Spinal cord (tissue), 10 donors: ENCODE measurements at places on chromosomes 16 and 17.

DNA sequence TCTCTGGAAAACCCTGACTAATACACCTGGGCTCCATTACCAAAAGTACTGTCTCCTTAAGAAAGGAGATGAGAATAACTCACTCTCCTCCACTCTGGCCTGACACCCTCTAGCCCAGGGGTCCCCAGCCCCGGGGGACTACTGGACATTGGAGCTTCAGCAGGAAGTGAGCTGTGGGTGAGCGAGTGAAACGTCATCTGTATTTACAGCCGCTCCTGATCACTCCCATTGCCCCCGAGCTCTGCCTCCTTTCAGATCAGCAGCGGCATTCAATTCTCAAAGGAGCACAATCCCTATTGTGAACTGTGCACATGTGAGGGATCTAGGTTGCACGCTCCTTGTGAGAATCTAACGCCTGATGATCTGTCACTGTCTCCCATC, 126.3 kb upstream of the TNRC6C start:
- DNase-seq = no peak
- no peak overlapping the region for H3K4me3 ChIP-seq
- peaks cover 51% of the 10 kb centered on the region for H3K4me1 ChIP-seq
- H3K27me3 ChIP-seq = no peaks in the 10 kb centered on the region
- no peaks in the 10 kb centered on the region for H3K36me3 ChIP-seq

DNA sequence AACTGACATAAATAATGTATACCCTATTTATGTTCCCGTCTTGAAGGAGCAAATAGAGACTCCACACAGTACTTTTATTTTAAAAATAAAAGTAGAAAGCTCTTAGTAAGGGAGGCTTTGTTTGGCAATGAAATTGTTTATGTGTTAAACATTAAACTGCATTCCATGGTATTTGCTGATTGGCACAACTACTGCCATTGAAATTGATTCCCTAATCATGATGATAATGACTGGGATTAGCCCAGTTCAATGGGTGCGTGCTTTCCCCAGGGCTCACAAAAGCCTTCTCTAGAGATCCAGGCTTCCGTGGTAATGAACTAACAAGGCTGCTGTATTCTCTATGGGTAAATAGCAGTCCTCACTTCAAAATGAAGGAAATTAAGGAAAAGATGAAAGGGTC, 67.5 kb downstream of the GPRC5B start:
- H3K36me3 ChIP-seq = no peaks in the 10 kb centered on the region
- no peaks in the 10 kb centered on the region for H3K27me3 ChIP-seq
- no peak overlapping the region for H3K4me3 ChIP-seq
- H3K4me1 ChIP-seq = peaks cover 6% of the 10 kb centered on the region

- H3K4me3 ChIP-seq = no peak overlapping the region
- no peak overlapping the region for H3K27ac ChIP-seq
- no peaks in the 10 kb centered on the region for H3K36me3 ChIP-seq
- H3K27me3 ChIP-seq = no peaks in the 10 kb centered on the region
Observed at GRCh38 chr16:54465063-54465462, 178.5 kb upstream of the IRX3 start.

DNA sequence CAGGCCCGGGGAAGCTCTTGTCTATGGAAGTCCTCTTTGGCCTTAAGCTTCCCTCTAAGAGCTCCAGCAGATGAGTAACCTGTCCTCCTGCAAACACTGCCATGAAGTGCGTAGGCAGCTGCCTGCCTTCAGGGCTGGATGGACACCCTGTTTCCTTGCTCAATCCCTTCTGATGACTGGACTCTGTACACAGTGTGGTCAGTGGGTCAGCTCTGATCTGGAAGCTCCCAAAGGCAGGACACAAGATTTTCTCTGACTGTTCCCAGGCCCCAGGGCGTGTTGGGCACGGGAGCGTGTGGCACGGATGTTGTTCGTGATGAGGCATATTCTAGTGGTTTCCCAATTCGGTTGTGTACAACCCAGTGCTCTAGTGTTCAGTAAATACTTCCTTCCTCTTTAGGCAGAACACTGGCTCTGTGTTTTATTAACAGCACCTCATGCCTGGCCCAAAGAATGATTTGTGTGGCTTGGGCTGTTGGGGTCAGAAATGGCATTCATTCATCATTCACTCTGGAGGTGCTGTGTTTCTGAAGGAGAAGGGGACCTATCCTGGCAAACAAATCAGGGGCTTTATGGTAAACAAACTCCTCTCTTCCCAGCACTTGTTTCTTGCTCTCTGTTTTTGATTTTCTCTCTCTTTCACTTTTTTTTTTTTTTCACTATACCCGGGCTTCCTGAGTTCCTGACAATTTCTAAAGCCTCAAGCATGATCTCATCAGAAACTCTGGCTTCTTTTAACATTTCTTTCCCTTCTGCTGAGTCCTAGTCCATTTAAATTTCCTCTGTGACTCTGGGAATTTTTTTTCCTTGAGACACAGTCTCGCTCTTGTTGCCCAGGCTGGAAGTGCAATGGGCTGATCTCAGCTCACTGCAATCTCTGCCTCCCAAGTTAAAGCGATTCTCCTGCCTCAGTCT, 12.0 kb upstream of the RNF157 start:
- H3K4me1 ChIP-seq = peaks cover 8% of the 10 kb centered on the region
- H3K36me3 ChIP-seq = no peaks in the 10 kb centered on the region
- H3K4me3 ChIP-seq = no peak overlapping the region
- H3K27me3 ChIP-seq = no peaks in the 10 kb centered on the region
- H3K27ac ChIP-seq = peak overlapping the region; percentile 47

DNA sequence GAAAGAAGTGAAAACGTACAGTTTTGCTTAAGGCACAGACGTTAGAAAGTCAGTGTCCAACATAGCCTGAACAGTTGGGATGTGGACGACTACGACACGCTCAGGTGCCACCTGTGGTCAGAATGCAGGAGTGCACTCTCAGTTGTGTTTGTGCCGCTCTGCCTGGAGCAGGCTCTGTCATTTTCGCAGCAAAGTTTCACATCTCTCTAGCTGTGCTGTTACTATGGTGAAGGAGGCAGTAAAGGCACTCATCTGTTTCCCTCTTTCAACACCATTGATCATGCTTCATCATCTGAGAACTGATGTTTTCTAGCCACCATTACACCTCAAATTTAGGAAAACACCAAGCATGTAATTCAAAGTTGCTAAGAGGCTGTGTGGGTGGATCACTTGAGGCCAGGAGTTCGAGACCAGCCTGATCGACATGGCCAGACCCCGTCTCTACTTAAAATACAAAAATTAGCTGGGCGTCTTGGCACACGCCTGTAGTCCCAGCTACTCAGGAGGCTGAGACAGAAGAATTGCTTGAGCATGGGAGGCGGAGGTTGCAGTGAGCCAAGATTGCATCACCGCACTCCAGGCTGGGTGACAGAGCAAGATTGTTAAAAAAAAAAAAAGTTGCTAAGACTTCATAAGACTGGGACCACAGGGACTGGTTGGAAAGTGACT, 44.9 kb upstream of the DNAJA2 start:
- H3K4me1 ChIP-seq = no peaks in the 10 kb centered on the region
- H3K27ac ChIP-seq = no peak overlapping the region
- H3K36me3 ChIP-seq = no peaks in the 10 kb centered on the region
- H3K27me3 ChIP-seq = no peaks in the 10 kb centered on the region

DNA sequence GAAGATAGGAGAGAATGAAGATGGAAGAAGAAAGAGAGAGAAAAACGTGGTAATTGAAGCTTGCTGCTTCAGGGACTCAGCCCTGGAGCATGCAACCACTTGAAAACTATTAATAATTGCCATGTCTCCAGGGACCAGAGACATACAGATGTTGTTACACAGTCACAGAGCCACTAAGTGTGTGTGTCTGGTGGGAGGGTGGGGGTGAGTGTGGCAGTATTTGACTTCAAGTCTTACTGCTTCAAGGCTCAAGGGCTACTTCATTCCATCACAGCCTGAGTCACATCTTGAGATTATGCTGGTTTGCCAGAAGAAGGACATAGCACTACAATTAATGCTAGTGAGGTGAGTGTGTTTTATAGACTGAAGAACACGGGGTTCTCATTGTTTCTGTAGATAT, 202.2 kb downstream of the CDH8 start:
- no peak overlapping the region for H3K27ac ChIP-seq
- H3K27me3 ChIP-seq = no peaks in the 10 kb centered on the region
- H3K36me3 ChIP-seq = no peaks in the 10 kb centered on the region

GRCh38 chr16:15880434-15881308, 7.7 kb downstream of the CEP20 start:
- no peaks in the 10 kb centered on the region for H3K4me1 ChIP-seq
- no peak overlapping the region for H3K27ac ChIP-seq
- DNase-seq = no peak
- H3K4me3 ChIP-seq = no peak overlapping the region

- no peak overlapping the region for H3K27ac ChIP-seq
- H3K4me1 ChIP-seq = peaks cover 5% of the 10 kb centered on the region
- no peak overlapping the region for H3K4me3 ChIP-seq
- no peak for DNase-seq
Observed at GRCh38 chr16:10564591-10564990, 15.8 kb downstream of the EMP2 start.

GRCh38 chr17:81440511-81441244, 45.4 kb downstream of the BAHCC1 start:
- peak; percentile 25 for DNase-seq
- H3K4me3 ChIP-seq = no peak overlapping the region
- H3K36me3 ChIP-seq = peaks cover 94% of the 10 kb centered on the region
- no peaks in the 10 kb centered on the region for H3K27me3 ChIP-seq

DNA sequence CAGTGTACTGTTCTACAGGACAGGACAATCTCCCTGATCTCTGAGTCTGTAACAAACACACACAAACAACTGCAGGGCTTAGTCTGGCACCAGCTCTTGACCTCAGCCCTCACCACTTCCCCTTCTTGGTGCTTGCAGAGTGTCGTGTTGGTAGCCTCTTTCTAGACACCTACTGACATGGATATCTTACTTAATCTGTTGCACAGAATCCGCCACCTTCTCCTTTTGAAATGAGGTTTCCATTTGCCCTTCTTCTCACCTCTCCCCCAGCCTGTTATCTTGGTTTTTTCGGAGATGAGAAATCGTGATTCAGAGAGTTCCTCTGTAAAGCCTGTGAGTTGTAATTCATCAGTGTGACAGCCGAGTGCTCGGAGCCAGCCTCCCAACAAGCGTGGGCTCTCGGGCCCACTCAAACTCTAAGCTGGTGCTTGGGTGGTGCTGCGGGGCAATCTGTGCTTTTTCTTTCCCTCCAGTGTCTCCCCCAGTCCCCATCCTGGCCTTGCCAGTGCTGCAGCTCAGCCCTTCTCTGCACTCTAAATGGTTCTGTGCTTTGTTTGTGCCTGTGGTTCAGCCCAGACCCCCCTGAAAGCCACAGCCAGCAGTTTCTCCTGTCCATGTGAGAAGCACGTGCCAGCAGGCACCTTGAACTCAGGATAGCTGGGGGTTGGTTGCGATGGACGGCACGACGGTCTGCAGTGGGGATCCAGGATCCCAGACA, 28.1 kb downstream of the KIAA0513 start:
- peak; percentile 49 for DNase-seq
- no peaks in the 10 kb centered on the region for H3K27me3 ChIP-seq
- H3K4me3 ChIP-seq = peak overlapping the region; percentile 16
- H3K4me1 ChIP-seq = peaks cover 36% of the 10 kb centered on the region

DNA sequence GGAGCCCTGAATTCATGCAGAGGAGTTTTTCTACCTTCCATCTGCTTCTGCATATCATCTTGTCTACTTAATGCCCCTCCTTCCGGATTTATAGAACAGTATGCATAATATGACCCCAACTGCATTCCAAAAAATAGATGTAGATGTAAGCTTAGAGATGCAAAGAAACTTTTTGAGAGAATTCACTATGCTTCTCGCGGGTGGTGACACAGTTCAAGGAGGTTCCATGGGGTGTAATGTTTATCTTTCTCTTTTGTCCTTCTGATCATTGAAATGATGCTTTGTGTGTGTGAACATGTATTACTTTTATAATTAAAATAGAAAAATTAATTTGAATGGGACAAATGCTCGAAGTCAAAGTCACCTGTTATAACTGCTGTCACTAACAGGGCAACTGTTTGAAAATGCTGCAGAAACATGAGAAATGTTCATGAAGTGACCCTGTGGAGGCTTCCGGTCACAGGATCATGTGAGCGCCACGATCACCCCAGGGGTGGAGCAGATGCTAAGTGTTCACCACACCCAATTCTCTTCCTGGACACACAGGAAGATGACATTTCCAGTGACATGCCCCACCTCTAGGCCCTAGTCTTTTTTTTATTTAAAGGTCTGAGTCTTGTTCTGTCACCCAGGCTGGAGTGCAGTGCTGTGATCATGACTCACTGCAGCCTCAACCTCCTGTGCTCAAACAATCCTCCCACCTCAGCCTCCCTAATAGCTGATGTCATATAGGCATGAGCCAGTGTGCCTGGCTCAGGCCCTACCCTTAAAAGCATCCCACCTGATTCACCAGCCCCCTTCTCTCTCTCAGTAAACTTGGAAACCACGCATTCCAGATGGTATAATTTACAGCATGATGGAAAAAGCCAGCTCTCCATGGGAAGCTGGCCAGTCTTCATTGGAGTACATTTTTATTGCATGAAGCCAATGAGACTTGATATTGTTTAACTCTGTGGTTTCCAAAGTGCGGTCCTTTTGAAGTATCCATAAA, 21.0 kb upstream of the AGRP start:
- no peaks in the 10 kb centered on the region for H3K27me3 ChIP-seq
- no peak for DNase-seq
- no peak overlapping the region for H3K27ac ChIP-seq
- H3K4me1 ChIP-seq = no peaks in the 10 kb centered on the region
- peaks cover 2% of the 10 kb centered on the region for H3K36me3 ChIP-seq

GRCh38 chr17:78716814-78717393, 65.2 kb downstream of the CYTH1 start:
- DNase-seq = peak; percentile 97
- no peaks in the 10 kb centered on the region for H3K36me3 ChIP-seq
- H3K4me1 ChIP-seq = peaks cover 49% of the 10 kb centered on the region
- peak overlapping the region; percentile 82 for H3K27ac ChIP-seq
- H3K27me3 ChIP-seq = no peaks in the 10 kb centered on the region
- peak overlapping the region; percentile 53 for H3K4me3 ChIP-seq

- peak overlapping the region; percentile 89 for H3K27ac ChIP-seq
- peak; percentile 62 for DNase-seq
- H3K27me3 ChIP-seq = no peaks in the 10 kb centered on the region
- H3K4me3 ChIP-seq = peak overlapping the region; percentile 85
- peaks cover 12% of the 10 kb centered on the region for H3K36me3 ChIP-seq
Observed at GRCh38 chr17:4987767-4988567, 492 bp upstream of the CAMTA2 start.

GRCh38 chr17:77327181-77327565, 186.4 kb downstream of the SEC14L1 start:
- H3K4me3 ChIP-seq = no peak overlapping the region
- peaks cover 52% of the 10 kb centered on the region for H3K4me1 ChIP-seq
- no peak overlapping the region for H3K27ac ChIP-seq
- H3K36me3 ChIP-seq = no peaks in the 10 kb centered on the region
